ENCODE measurements at places on chromosomes 2 and 18.

- no peak for DNase-seq
Observed at GRCh38 chr18:69889009-69889408, 58.7 kb downstream of the CD226 start.

DNA sequence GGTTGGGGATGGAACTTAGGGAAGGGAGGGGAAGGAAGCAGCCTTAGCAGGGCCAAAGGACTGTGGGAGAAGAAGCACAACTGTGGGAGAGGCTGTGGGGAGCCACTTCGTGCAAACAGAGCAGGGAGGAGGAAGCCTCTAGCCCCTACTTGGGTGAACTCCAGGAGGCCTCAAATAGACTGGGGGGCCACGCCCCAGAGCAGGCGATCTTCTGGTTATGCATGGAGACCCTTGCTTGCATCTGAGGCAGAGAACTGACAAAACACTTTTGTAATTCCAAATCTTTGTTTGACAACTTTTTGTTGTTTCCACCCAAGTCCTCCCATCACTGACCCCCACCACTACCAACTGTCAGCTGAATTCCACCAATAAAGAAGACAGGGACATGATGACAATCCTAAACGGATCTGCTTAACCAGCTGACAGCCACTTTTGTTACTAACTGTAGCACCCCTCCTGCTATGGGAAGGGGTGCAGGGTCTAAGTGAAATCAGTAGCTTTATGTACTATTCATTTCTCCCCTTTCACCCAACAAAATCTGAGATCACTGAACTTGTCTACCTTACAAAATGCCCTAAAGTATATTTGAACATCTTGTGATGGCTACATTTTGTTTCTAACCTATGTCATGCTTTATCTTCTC is 80.5 kb upstream of the CPO start:
- no peak for DNase-seq

DNA sequence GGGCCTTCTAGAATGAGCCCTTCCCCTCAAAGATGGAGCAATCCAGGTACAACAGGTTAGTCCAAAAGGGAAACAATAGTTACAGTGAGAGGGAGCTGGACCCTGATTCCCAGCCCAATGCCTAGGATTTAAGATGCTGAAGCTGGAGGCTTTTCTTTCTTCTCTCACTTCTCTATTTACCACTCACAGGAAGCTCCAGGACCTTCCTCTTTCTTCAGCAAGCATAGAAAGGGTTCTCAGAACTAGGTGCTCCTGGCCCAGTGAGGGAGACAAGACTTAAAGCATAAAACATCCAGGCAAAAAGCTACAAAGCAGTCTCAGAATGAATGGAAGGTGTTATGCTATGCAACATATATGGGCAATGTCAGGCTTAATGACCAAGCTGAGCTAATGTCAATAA is 279.0 kb downstream of the SRBD1 start:
- no peak for DNase-seq

- no peak for DNase-seq
Observed at GRCh38 chr2:75870651-75871137, 160.0 kb upstream of the GCFC2 start.

GRCh38 chr2:234403074-234403473 is 93.8 kb downstream of the ARL4C start:
- DNase-seq = no peak

- no peak for DNase-seq
Observed at GRCh38 chr2:206084439-206084869, 1.5 kb downstream of the INO80D start.

Data from epithelial cell of prostate (primary cell).